ENCODE measurements at places on chromosomes 6 and 20. TPM values are rescaled to one million over a fixed set of nuclear protein-coding genes. Genes with fewer than 3 reads are reported as not detected.

Gene PACRG
- not detected for total RNA-seq

Gene HCRTR2
- total RNA-seq = not detected

Gene BMP7
- total RNA-seq = 17.2 TPM

Gene MCCD1
- not detected for total RNA-seq

- no peak for DNase-seq
Observed at GRCh38 chr6:148677594-148678476, 69.0 kb upstream of the UST start.

GRCh38 chr20:53693262-53693871, 99.7 kb upstream of the ZNF217 start:
- DNase-seq = no peak

GRCh38 chr6:153553627-153554026, 422.5 kb upstream of the RGS17 start:
- no peak for DNase-seq

- DNase-seq = no peak
Observed at GRCh38 chr6:42520786-42521607, 42.8 kb upstream of the UBR2 start.
